ENCODE measurements at places on chromosomes 4 and X. TPM values are rescaled to one million over a fixed set of nuclear protein-coding genes. Genes with fewer than 3 reads are reported as not detected.
A peak's percentile ranks its signal among the peaks of the same experiment; 100 is the strongest.

The GABRB1 gene
- 0.16 TPM for polyA plus RNA-seq

- no peaks in the 10 kb centered on the region for H3K27me3 ChIP-seq
- DNase-seq = no peak
- H3K27ac ChIP-seq = no peak overlapping the region
- H3K4me1 ChIP-seq = no peaks in the 10 kb centered on the region
- H3K36me3 ChIP-seq = no peaks in the 10 kb centered on the region
Observed at GRCh38 chr4:169566021-169566818, 46.2 kb downstream of the NEK1 start.

The CFP gene
- polyA plus RNA-seq = 4.1 TPM

The CENPVL1 gene
- polyA plus RNA-seq = not detected

DNA sequence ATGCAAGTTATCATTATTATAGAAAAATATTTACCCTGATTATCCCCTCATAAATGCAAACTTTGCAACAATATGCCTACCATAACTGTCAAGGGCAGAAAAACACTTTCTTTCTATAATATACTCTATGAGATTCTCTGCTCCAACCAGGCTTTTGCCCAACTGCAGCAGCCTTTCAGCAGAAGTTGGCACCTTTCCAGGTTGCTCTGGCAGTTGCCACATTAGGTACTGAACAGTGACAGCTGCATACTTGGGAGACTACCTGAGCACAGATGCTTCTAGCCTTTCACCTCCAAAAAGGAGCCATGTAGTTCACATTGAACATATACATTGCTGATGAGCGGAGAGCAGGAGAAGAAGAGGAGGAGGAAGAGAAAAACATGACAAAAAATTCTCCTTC is 69.5 kb upstream of the BRWD3 start:
- no peak overlapping the region for H3K4me3 ChIP-seq
- H3K27me3 ChIP-seq = no peaks in the 10 kb centered on the region
- no peaks in the 10 kb centered on the region for H3K4me1 ChIP-seq
- DNase-seq = no peak
- H3K36me3 ChIP-seq = no peaks in the 10 kb centered on the region
- no peak overlapping the region for H3K27ac ChIP-seq

- no peaks in the 10 kb centered on the region for H3K27me3 ChIP-seq
- no peak for DNase-seq
- no peak overlapping the region for H3K4me3 ChIP-seq
- no peaks in the 10 kb centered on the region for H3K36me3 ChIP-seq
- H3K27ac ChIP-seq = no peak overlapping the region
- H3K4me1 ChIP-seq = no peaks in the 10 kb centered on the region
Observed at GRCh38 chrX:33906971-33907370, 225.1 kb downstream of the FAM47A start.

The MAGEB1 gene
- not detected for polyA plus RNA-seq

- H3K4me3 ChIP-seq = no peak overlapping the region
- no peaks in the 10 kb centered on the region for H3K27me3 ChIP-seq
- no peaks in the 10 kb centered on the region for H3K4me1 ChIP-seq
- DNase-seq = no peak
- no peaks in the 10 kb centered on the region for H3K36me3 ChIP-seq
Observed at GRCh38 chr4:12165616-12166015, 736.9 kb upstream of the HS3ST1 start.

DNA sequence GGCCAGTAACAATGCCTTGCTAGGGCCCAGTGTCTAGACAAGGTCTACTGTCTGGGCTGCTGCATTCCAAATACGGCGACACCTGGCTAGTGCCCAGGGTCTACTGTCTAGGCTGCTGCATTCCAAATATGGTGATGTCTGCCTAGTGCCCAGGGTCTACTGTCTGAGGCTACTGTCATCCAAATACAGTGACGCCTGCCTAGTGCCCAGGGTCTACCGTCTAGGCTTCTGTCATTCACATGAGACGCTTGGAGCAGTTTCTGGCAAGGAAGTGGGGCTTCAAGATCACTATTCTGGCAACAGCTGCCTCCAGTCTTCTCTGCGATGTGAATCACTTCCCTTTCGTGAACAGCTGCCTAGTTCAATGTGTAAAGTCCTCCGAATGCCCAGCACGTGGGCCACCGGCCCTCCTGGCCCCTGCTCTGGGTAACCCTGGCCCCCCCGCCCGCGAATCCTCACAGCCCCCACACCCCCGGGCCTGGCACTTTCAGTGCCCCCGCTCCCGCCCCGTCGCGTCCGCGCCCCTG is 12.7 kb downstream of the ACOX3 start:
- no peaks in the 10 kb centered on the region for H3K36me3 ChIP-seq
- peak; percentile 61 for DNase-seq
- H3K27me3 ChIP-seq = no peaks in the 10 kb centered on the region
- H3K27ac ChIP-seq = peak overlapping the region; percentile 73
- peak overlapping the region; percentile 55 for H3K4me3 ChIP-seq
- no peaks in the 10 kb centered on the region for H3K4me1 ChIP-seq

The QRFPR gene
- polyA plus RNA-seq = not detected

- H3K27ac ChIP-seq = no peak overlapping the region
- no peak overlapping the region for H3K4me3 ChIP-seq
- H3K4me1 ChIP-seq = no peaks in the 10 kb centered on the region
Observed at GRCh38 chr4:38923746-38924145, 56.1 kb downstream of the FAM114A1 start.

DNA sequence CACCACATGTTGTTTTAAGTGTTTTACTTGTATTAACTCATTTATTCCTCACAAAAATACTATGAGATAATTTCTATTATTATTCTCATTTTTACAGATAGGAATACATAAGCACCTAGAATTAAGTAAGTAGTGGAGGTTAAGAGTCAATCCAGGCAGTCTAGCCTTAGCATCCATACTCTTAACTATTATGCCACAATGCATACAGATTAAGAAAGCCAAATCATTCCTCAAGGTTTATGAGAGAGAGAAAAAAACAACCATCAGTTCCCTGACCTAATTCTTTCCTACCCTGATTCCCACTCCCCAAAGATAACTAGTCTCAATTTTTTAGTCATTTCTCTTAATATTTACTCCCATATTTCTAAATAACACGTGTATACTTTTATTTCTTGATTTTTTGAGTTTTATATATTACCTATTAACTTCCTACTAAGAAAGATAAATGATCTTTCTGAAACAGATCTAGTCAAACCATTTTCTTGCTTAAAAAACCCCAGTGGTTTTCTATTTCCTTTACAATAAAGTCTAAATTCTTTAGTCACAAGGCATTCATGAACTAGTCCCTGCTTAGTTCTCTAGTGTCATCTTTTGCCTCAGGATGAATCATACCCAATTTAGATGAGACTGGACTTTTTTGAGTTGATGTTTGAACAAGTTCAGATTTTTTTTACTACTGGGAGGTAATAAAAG is 16.0 kb downstream of the UBA6 start:
- H3K27me3 ChIP-seq = no peaks in the 10 kb centered on the region
- no peak for DNase-seq
- H3K4me1 ChIP-seq = no peaks in the 10 kb centered on the region
- H3K4me3 ChIP-seq = no peak overlapping the region
- H3K27ac ChIP-seq = no peak overlapping the region

The RHOH gene
- polyA plus RNA-seq = 0.09 TPM

- no peak overlapping the region for H3K27ac ChIP-seq
- no peak overlapping the region for H3K4me3 ChIP-seq
Observed at GRCh38 chrX:105648732-105649131, 173.6 kb upstream of the NRK start.

DNA sequence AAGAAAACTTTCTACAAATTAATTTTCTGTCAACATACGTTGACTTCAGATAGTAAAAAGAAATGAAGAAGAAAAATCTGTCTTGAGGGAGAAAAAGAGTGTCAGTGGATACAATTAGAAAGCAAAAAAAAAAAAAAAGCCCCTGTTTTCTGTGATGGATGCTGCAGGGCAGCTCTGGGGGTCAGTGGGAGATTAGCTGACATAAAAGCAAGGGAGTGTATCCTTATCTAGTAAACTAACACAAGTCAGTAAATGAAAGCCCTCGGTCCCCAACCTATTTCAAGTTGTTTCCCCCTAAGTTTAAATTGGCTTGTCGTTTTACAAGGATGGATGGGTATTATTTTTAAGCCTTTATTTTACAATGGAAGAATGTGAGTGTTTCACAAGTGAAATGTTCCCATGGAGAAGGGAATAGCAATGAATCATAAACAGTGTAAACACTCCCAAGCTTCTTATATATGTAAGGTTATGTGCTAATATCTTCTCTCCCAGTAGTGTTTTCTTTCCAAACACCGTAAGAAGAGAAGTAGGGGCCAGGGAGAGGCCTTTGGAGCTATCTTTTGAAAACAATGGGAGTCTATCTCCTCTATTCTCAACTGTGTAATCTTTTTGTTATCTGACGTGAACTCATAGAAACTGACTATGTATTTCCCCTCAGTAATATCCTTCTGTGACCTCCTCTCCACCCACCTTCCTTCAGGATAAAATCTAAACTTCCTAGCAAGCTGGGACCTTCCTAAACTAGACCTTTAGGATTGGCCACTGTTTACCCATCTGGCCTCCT is 347.7 kb downstream of the FBXO8 start:
- no peaks in the 10 kb centered on the region for H3K27me3 ChIP-seq
- no peak overlapping the region for H3K4me3 ChIP-seq
- H3K4me1 ChIP-seq = no peaks in the 10 kb centered on the region
- no peak overlapping the region for H3K27ac ChIP-seq
- H3K36me3 ChIP-seq = no peaks in the 10 kb centered on the region

The ATOH1 gene
- polyA plus RNA-seq = not detected

- peak; percentile 37 for DNase-seq
- H3K27ac ChIP-seq = peak overlapping the region; percentile 34
- no peaks in the 10 kb centered on the region for H3K36me3 ChIP-seq
- H3K27me3 ChIP-seq = no peaks in the 10 kb centered on the region
- peak overlapping the region; percentile 18 for H3K4me3 ChIP-seq
Observed at GRCh38 chrX:18674417-18674787, 2.5 kb upstream of the RS1 start.

GRCh38 chr4:114717432-114717831 is 118.8 kb downstream of the UGT8 start:
- no peaks in the 10 kb centered on the region for H3K27me3 ChIP-seq
- H3K4me1 ChIP-seq = no peaks in the 10 kb centered on the region
- no peak overlapping the region for H3K4me3 ChIP-seq
- DNase-seq = no peak
- no peak overlapping the region for H3K27ac ChIP-seq

The ERVMER34-1 gene
- polyA plus RNA-seq = 0.14 TPM

DNA sequence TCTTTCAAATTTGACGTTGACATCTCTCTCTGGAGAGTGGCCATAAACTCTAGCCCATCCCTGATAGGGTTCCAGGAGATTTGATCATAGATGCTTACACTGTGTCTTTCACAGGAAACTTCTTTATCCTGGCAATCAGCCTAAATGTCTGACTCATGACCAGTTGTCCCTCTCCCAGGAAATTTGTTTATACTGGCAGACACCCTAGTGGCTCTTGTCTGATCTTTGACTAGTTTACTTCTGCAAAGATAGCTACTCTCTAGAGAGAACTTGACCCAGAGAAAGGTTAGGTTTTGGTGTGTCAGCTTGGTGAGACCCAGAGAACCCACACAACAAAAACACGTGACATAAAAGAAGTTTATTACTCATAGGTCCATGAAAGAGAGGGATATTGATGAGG is 509.8 kb downstream of the CENPC start:
- H3K36me3 ChIP-seq = no peaks in the 10 kb centered on the region
- H3K4me1 ChIP-seq = no peaks in the 10 kb centered on the region
- no peak for DNase-seq
- no peak overlapping the region for H3K4me3 ChIP-seq
- no peak overlapping the region for H3K27ac ChIP-seq

- H3K4me3 ChIP-seq = no peak overlapping the region
- no peak for DNase-seq
- no peak overlapping the region for H3K27ac ChIP-seq
- no peaks in the 10 kb centered on the region for H3K4me1 ChIP-seq
Observed at GRCh38 chrX:17007134-17007768, 60.8 kb downstream of the REPS2 start.

DNA sequence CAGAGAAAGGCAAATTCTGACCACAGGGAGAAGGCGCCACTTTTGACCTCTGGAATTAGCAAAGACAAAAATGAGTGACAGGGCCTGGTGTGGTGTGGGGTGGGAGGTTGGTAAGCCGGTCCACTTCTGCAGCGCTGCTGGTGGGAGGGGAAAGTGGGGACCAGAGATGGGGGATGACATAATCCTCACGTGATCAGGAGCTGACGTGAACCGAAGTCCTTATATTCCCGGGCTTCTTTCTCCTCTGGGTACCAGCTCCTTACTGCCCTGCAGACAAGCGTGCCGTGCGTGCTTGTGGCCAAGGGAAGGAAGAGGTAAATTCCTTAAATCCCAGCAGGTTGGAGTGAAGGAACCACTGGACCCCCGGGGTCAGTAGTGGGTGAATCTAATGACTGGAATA is at the start of gene TCEAL7:
Gene TCEAL7 (plus strand): TSS at position 249 of the 400 bp plus-strand sequence. CDS start 1,165 bp downstream, outside the sequence.
- H3K4me3 ChIP-seq = no peak within 1 kb of the TSS
- H3K27ac ChIP-seq = no peak within 1 kb of the TSS
- DNase-seq = no peak
- H3K36me3 ChIP-seq = no peaks in the 10 kb centered on the region
- peaks cover 16% of the 10 kb centered on the region for H3K27me3 ChIP-seq

- H3K27me3 ChIP-seq = no peaks in the 10 kb centered on the region
- H3K4me1 ChIP-seq = peaks cover 10% of the 10 kb centered on the region
- H3K36me3 ChIP-seq = no peaks in the 10 kb centered on the region
- H3K27ac ChIP-seq = no peak overlapping the region
- no peak overlapping the region for H3K4me3 ChIP-seq
Observed at GRCh38 chrX:7077241-7078230, 70.0 kb upstream of the STS start.

DNA sequence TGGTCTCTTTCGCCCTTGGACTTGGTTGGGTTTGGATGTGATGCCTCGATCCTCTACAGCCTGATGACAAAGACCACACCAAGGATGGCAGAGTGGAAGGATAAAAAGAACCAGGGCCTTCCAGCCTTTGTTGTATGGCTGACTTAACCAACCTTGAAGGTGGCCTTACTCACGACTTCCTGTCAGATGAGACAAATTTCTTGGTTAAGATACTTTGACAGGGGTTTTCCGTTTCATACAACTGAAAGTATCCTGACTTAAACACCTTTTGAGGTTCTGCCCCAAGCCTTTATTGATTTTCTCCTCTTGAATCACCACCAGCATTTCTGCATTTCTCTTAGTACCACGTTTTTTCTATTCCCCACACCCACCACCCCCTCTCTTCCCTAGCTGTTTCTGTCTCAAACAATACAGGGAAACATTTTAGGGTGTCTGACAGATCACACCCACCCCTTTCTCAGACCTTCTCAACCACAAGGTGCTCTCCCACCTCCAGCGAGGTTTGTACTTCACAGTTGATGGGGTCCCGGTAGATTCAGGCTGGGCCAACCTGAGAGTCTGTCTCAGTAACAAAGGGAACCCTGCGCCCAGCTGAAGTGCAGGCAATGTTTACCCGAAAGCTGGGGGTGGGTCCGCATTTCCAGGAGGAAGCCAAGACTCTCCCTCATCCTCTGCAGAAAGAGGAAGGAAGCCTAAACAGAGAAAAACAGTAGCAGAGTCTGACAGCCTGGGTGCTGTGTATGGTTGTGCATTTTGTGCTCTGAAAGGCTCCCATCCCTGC is 5.0 kb upstream of the TSPAN5 start:
- no peak overlapping the region for H3K27ac ChIP-seq
- no peaks in the 10 kb centered on the region for H3K36me3 ChIP-seq
- H3K27me3 ChIP-seq = no peaks in the 10 kb centered on the region
- DNase-seq = no peak
- H3K4me3 ChIP-seq = no peak overlapping the region

All from pancreas (tissue), 10 donors.